ENCODE measurements at places on chromosomes 1 and 21.

DNA sequence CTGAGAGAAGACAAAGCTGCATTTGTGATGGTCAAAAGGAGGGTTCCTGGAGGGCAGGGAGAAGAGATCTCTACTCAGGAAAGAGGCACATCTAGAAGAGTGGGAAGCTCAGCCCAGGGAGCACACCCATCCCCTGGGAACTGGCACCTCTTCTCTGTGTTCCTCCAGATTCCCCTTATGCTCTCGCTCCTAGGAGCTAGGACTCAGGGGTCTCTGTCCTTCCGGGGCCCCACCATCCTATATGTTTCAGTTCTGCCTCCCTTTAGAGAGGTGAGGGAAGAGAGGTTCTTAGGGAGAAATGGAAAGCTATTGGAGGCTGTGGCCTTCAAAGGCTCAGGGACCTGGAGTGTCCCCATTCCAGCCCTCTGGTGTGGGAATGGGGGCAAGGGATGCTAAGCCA lies 4.6 kb upstream of the PPM1J start:
- no peak for DNase-seq

- no peak for DNase-seq
Observed at GRCh38 chr1:231733063-231733462, 106.5 kb downstream of the DISC1 start.

DNA sequence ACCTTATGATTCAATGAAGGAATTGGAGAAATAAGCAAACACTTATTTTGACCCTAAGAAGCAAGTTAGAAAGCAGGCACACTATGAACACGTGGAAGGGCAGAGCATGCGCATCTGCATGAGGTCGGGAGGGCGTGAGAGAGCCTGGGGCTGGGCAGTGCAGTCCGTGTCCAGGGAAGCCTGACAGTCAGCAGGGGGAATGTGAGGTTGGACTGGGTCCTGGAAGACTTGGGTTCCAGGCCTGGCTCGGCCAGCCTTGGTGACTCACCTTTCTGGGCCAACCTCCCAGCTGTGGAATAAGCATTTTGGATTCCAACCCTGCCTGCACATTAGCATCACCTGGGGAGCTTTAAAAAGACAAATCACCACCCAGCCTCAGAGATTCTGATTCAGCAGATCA lies 26.6 kb upstream of the LMX1A start:
- no peak for DNase-seq

DNA sequence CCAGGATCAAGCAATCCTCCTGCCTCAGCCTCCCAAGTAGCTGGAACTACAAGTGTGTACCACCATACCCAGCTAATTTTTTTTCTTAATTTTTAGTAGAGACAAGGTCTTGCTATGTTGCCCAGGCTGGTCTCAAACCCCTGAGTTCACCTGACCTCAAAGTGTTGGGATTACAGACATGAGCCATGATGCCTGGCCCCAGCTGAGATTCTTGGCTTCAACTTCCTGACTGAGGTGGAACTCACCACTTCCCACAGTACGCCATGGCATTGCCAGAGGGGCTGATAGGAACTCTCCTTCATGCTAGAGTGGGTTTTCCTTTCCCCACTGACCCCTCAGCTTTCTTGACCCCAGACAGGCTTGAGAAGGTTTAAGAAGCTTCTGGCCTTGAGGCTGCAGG lies 251.0 kb upstream of the CSF3R start:
- no peak for DNase-seq

GRCh38 chr1:173112129-173112528 lies 61.4 kb upstream of the TNFSF18 start:
- DNase-seq = no peak

GRCh38 chr1:241186716-241187115 lies 170.3 kb downstream of the RGS7 start:
- no peak for DNase-seq

DNA sequence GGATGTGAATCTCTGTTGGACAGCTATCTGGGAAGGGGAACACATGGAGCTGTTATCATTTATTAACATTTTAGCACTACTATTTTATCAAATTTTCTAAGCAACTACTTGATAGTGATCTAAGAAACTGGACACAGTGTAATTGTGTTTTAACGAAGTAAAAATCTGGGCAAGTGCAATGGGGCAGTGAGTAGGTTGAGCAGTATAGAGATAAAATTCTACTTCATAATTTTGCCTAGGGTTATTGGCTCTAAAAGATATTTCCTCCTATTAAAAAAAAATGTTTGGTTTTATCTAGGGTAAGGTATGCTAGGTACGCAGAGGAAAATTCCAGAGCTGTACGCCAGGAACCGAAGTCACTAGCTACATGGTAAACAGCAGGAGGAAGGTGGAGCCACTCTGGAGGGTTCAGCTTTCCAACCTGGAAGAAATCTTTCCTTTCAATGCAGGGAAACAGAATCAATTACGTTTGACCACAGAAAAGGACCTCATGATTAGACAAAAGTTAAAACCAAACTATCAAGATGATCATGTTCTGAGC lies 43.3 kb downstream of the BCAR3 start:
- DNase-seq = no peak

- DNase-seq = peak; percentile 84
Observed at GRCh38 chr1:210464519-210465039, 135.9 kb downstream of the HHAT start.

- peak; percentile 68 for DNase-seq
Observed at GRCh38 chr1:229075217-229075616, 195.7 kb upstream of the RAB4A start.

- DNase-seq = no peak
Observed at GRCh38 chr1:156417401-156418020, 48.5 kb downstream of the RHBG start.

DNA sequence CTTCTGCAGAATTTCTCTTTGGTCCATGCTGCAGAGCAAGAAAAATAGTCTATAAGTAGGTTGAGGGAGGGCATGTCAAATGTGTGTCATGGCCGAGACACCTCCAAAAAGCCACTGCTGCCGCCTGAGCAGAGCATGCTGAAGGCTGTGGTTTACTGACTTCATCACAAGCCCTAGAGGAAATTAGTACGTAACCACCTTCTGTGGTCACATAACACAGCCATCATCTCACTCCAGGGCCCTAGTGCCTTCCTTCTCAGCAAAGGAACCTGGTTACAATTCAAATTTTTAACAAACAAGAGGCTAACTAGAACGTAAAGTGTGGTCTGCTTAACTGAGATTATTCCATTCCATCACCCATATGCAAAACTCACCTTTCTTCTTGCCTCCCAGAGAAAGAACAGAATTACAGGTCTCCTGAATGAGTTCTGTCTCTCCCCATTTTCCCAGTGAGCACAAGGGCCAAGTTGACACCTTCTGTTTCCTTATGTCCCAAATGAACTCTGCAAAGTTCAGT lies at the start of gene PTPN22:
TSS of gene PTPN22 (minus strand) at position 116 of the 517 bp plus-strand sequence.
- no peak for DNase-seq

- no peak for DNase-seq
Observed at GRCh38 chr1:39694026-39694425, 2.8 kb upstream of the HPCAL4 start.

- DNase-seq = peak; percentile 64
Observed at GRCh38 chr1:201184307-201185122, 6.1 kb upstream of the IGFN1 start.

DNA sequence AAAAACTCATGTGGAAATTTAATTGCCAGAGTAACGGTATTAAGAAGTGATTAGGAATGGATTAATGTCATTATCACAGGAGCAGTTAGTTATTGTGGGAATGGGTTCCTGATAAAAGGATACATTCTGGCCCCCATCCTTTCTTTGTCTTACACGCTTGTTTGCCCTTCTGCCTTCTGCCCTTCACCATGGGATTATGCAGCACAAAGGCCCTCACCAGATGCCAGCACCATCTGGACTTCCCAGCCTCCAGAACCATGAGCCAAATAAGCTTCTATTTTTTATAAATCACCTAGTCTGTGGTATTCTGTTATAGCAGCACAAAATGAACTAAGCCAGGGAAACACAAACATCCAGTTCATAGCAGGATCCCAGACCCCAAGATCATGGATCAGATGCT lies 33.9 kb upstream of the POU2F1 start:
- DNase-seq = no peak

GRCh38 chr1:114155706-114156105 lies 2.0 kb upstream of the SYT6 start:
- no peak for DNase-seq

GRCh38 chr1:117672756-117673155 lies 66.9 kb downstream of the TENT5C start:
- DNase-seq = no peak

DNA sequence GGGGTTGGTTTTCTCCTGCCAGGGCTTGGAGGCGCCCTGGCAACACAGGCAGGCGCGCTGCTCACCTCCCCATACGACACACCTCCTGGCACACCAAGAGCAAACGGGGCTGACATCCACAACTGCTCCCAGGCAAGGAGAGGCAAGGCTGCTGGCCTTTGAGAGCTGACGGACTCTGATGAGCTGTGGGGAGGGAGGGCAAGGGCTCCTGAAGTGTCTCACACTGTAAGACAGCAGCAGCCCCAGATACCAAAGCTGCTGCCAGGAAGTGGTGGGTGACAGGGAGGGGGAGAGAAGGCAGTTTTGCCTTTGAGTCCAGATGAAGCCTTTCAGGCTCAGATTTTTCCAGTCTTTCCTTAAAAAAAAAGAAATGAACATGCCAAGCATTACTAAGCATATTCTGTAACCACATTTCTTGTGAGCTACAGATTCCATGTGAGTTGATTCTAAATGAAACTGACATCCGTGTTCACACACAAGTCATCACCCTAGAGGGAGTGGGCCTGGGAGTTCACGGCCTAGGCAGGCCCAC lies 24.3 kb downstream of the PGBD5 start:
- no peak for DNase-seq

All from NCI-H510A treated with DMSO at 0.1 percent for 48 hours (cell line).